ENCODE measurements at places on chromosomes 12 and 14.

DNA sequence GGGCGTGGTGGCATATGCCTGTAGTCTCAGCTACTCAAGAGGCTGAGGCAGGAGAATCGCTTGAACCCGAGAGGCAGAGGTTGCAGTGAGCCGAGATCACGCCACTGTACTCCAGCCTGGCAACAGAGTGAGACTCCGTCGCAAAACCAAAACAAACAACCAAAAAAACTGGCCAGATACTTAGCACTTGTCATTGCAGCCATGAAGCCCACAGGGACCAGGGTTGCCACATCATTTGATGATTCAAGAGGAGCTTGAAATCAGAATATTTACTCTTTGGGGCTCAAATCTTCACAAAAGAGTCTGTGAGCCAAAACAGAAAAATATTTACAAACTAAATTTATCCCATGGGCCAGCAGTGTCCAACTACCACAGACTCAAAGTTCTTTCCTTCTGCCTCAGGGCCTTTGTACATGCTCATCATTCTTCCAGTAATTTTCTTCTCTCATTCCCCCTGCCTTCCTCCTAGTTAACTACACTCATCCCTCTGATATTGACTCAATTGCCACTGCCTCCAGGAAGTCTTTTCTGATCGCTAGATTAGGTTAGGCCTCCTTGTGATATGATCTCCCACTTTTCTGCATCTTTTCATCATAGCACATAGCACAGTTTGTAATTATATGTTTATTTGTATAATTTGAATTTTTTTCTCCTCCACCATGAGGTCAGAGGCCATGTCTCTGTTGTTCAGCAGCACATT lies 130.8 kb upstream of the PLEKHG7 start:
- DNase-seq, result no peak

GRCh38 chr12:97404543-97404942 lies 58.1 kb upstream of the RMST start:
- DNase-seq, result peak; percentile 22

- peak; percentile 36 for DNase-seq
Measured at GRCh38 chr14:60188115-60188514, 22.9 kb upstream of the DHRS7 start.

- no peak for DNase-seq
Measured at GRCh38 chr12:101945369-101946232, 68.2 kb downstream of the DRAM1 start.

GRCh38 chr12:103834942-103835341 lies 6.1 kb downstream of the NT5DC3 start:
- no peak for DNase-seq

DNA sequence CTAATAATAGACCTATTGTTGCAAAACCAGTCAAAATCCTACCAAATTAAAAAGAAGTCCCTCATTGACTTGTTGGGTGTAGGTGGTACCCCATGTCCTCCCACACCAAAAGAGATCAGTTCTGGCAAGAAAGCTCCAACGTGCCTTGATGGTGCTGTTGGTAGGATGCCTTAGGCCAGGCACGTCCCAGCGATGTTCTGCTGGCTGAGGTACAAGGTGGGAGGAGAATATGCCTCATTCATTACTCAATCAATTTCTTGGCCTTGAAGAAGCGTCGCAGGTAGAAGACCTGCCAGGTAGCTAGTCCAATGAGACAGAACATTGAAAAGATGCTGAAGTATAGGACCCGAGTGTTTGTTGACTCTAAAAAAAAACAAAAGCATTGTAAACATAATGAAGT lies 7.8 kb upstream of the NEK9 start:
- no peak for DNase-seq

DNA sequence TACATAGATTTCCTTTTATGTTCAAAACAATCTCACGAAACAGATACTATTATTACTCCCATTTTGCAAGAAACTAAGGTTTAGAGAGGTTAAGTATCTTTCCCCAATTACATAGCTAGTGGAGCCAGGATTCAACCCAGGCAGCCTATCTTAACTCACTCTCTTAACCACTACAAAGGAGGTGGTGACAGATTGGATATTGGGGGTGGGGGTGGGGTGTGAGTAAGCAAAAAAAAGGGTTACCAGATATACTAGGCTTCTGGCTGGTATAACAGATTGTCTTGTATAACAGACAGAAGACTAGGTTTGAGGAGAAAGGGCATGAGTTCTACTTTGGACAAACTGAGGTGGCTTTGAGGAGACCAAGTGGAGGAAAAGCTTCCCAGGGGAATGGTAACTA lies 2.1 kb downstream of the GMFB start:
- no peak for DNase-seq

DNA sequence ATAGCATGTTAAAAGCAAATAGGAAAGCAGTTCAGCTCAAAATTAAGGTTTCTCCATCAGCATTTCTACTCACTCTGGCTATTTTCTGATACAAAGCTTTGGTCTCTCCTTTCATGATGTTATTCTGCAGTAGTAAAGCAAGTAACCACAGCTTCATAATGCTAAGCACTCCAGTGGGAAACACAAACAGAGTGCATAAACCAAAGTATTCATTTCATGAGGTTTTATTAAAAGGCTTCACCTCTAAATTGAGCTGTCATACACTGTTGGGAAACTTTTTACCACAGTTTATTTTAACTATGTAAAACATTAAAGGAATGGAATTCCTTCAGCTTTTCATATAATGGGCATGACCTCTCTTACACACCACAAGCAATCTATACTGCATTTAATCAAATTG lies 157.9 kb upstream of the LMO3 start:
- no peak for DNase-seq

GRCh38 chr14:24909523-24910302 lies 140.2 kb downstream of the STXBP6 start:
- DNase-seq, result no peak

DNA sequence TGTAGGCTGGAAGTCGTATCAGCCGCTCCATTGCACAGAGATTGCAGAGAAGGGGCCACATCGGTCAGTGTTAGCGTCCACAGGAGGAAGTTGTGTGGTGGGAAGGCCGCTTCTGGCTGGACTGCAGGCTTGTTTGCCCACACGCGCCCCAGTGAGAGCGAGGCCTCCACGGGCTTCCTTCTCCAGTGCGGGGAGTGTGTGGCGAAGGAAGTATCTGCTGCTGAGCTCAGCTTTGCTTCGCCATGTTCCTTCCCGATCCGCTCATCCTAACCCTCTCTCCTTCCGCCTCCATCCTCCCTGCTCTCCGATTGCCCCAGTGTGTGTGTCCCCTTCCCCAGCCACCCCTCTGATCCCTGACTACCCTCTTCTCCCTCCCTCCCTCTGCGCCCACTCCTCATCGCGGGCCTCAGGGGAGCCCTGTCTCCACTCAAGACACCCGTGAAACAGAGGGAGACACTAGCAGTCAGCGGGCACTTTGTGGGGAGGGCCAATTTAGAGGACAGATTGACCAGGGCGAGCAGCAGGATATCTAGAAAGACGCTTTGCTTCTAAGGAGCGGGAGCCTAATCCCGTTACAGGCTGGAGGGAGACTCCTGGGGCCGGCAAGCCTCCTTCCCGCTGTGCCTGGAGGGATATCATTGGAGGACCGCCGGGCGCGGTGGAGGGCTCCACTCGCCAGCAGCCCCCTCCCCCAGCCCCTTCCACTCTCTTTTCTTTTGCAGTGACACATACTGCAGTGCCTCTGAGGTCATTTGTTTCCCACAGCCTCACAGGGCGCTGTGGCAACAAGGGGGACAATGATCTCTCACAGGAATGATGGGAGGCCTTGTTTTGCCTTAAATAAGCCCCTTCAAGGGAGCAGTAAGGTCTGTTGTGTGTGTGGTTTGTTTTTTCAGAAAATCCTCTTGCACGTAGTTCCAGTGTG lies 428.8 kb downstream of the ZFP36L1 start:
- DNase-seq, result peak; percentile 61

DNA sequence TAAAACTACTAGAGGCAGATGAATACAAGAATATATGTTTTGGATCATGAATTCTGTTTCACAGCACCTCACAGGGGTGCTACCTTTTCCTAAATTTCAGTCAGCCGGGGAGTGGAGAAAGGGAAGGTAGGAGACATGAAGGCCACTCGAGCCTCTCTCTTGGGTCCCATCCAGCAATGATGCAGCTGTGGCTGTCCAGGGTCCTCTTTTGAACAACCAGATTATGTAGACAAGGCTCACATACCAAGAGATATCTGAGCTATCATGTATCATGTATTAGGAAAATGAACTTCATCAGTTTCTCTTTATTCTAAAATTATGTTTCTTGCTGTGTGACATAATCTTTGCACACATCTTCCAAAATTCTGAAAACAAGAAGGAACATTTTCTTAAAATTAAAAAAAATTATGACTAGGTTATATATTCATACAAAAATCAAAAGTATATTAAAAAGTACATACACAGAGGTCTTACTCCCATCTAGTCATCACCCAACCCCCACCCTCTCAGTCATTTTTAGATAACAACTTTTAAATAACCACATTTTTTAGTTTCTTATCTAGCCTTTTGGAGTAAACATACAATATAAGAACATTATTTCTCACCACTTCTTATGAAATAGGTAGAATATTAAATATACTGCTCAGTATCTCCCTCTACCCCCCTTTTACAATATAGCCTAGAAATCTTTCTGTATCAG lies 88.7 kb downstream of the ACADS start:
- DNase-seq, result no peak

GRCh38 chr14:23300687-23301223 lies 1.9 kb downstream of the PPP1R3E start:
- peak; percentile 28 for DNase-seq

DNA sequence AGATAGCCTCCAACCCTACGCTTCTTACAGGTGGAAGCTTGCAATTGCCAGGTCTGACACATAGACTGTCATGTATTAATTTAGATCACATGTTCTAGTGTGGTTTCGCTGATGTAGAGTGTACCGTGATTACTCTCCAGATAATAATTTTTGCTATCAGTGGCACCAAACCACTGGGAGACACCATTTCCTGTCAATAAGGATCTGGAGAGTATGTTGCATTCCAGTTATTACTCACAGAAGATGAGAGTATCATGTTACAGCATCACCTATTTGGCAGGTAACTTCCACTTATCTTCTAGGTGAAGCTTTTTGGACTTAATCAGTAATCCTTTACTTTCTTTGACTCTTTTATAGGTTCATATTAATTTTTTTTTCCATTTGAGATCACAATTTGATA lies 147.2 kb downstream of the HELB start:
- DNase-seq, result no peak

DNA sequence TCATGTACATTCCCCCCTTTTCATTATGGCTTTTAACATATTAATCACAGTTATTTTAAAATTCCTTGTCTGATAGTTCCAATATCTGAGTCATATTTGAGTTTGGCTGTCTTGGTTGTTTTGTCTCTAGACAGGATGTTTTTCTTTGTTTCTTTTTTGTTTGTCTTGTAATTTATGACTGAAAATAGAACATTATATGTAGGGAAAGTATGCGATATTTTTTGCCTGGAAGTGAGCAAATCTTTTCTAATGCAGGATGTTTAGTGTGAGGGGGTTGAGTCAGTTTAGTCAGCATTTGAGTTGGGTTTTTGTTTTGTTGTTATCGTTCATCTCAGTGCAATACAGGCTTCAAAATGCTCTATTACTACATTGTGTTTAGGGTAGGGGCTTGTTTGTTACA lies 239.7 kb downstream of the SNAPC1 start:
- no peak for DNase-seq

DNA sequence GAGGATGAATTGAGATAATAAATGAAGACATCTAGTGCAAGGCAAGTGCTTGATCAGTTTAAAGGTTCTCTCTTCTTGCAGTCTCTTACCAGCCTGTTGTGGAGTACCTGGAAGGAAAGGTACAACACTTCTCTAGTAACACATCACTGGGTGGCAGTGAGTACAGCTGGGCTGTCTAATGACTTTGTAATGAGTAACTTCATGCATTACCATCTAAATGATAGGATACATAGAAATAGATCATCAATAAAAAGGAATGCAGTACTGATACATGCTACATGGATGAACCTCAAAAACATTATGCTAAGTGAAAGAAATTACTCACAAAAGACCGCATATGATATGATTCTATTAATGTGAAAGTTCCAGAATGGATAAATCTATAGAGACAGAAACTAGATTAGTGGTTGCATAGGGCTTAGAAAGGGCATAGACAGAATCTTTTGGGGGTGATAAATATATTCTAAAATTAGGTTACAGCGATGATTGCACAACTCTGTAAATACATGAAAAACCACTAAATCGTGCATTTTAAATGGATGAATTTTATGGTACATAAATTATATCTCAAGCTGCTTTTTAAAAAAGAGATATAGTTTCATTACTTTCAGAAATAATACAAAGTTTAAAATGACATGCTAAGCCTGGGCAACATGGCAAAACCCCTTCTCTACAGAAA lies 224.4 kb downstream of the CHST11 start:
- DNase-seq, result no peak

- DNase-seq, result peak; percentile 58
Measured at GRCh38 chr14:78902010-78902623, 731.9 kb downstream of the NRXN3 start.

DNA sequence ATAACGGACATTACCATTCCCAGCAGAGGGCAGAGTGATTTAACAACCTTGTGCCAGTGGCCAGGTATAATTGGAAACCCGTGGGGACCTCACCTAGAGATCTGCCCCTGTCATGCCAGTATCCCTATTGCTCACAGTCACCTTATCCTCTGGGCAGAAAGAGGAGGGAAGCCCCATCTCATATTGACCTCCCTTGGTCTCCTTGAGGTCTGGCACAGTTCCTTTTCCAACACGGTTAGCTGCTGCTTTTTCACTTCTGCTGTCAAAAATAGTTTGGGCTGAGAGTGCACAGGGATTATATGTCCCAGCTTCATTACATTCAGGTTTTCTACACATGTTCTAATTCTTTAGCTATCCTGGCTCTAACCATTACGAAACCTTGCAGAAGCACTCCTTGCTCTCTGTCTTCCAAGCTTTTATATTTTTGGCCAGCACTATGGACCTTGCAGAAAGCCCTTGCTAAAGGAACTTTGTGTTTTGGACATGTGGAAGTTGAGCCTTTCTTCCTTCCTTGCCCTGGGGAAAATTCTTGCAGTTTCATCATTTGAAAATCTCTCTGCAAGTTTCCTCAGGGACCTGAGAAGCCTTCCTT lies 111.7 kb upstream of the MIS18BP1 start:
- no peak for DNase-seq

DNA sequence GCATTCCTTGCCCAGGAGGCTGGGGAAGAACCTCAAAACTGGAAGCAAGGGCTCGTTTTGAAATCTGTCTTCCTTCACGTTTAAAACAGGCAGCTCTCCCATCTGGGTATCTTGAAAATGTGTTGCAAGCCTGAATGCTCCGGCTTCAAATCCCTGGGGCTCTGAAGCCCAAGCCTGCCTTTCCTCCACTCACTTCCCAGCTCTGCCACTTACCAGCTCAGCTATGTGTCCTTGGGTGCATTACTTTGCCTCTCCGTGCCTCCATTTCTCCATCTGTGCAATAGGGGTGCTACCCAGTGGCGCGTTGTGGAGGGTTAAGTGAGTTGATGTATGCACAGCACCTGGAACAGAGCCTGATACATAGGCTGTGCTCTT lies 97.6 kb downstream of the GCH1 start:
- DNase-seq, result peak; percentile 20

- no peak for DNase-seq
Measured at GRCh38 chr12:48671231-48671856, 10.7 kb downstream of the KANSL2 start.

- no peak for DNase-seq
Measured at GRCh38 chr12:75703131-75703530, 191.7 kb upstream of the KRR1 start.
